NT2/D1 (cell line): ENCODE measurements at places on chromosomes 1 and 21.

- DNase-seq, result no peak
Observed at GRCh38 chr1:111471012-111471411, 2.8 kb upstream of the C1orf162 start.

DNA sequence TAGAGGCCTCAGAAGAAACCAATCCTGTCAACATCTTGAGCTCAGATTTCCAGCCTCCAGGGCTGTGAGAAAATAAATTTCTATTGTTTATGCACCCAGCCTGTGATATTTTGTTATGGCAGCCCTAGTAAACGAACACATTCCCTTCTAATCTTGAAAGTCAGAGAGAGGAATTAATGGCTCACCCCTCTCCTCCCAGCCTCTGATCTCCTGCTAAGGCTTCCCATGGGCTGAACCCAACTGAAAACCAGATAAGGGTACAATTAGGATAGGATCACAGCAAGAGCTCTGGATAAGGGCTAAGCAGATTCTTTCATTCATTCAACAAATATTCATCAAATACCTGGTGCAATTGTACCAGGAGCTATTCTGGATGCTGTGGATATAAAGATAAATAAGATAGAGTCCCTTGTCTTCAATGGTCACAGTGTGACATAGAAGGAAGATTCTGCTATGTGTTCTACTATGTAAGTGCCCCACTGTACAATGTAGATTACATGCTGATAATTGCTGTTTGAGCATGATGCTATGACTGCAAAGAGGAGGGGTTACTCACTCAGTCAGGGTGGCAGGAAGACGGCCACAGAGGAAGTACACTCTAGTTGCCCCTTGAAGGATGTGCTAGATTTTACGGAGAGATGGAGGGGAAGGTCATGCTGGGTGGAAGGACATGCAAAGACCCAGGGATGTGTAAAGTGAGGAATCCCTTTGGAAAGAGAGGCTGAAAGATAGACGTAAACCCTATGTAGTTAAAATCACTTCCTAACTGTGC, 203.3 kb upstream of the JUN start:
- no peak for DNase-seq

DNA sequence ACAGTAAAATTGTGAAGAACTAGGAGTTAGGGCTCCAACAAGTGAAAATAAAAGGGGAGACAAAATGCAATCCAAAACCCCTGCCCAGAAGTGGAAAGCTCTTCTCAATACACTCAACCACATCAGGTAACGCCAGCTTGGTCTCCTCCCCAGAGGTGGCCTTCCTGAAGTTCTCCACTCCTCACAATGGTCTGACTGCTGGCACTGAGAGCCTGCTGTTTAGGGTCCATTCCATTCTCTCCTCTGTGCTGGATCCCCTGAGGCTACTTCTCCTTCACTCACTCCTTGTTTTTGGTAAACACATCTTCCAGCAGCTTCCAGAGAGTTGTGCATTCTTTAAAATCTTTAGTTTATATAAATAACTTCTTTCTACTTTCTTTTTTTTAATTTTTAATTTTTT, 189.5 kb downstream of the KCNT2 start:
- DNase-seq, result no peak

GRCh38 chr1:46996659-46997281, 26.7 kb upstream of the CYP4X1 start:
- DNase-seq, result no peak

GRCh38 chr1:162878000-162878596, 17.1 kb upstream of the CCDC190 start:
- DNase-seq, result peak; percentile 80

DNA sequence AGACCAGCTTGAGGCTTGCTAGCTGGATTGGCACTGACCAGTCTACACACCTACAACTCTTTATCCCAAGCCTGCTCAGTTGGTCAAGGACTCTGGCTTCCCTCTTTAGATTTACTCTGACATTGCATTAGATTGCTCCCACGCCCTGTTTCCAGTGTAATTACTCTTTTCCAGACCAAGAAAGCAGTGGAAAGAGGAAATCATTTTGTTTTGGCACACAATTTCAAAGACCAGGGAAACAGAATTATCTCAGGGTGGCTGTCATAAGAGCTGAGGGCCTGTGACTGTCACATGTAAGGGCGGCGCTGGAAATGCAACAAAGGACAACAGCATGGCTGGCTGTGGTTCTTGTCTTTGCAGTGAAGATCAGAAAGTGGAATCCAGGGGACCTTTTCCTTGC, 302.7 kb downstream of the HHAT start:
- no peak for DNase-seq

DNA sequence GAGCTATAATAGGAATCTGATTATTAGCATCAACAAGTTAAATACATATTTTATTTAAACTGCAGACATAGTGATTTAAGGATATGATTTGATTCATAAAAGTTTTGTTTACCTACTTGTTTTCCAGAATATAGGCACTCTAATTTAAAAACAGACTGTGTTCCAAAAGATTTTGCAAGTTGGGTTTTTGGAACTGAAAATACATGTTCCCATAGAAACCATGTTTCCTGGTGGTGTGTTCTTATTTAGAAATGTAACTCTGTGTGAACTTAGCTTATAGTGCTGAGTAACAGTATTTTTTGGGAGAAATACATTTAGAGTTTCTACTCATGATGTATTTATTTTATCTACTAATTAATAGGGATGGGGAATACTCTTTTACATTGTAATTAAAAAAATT, 21.8 kb downstream of the USP25 start:
- DNase-seq, result no peak

DNA sequence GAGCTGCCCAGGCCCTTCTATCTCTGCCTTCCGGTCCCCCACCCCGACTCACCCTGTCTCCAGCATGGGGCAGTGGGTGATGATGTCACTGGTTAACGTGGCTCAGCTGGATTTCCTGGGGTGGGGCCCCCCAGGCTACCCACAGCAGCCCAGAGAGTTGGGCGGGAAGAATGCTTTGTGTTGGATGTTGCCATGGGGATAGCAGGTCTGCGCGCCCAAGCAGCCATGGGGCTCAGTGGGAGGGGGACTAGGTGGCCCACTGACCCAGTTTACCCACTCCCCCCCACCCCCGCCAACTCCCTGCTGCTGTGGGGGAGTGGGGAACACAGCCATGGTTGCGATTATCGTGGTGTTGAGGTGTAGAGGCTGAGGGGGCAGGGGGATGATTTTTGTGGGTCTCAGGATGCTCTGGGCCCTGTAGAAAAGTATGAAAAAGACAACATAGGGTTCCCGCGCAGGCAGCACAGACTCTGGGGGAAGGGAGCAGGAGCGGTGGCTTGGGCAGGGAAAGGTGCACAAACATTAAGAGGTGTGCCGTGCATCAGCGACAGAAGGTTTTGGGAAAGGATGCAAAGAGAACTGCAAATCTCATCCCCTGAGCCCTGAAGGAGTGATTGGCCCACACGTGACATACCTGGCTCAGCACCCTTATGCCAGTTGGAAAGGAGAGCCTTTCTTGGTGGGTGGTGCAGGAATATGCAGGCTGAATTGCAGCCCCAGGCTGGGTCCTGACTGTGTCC, 8.5 kb downstream of the CELSR2 start:
- DNase-seq, result no peak

GRCh38 chr1:218925777-218926176, 247.9 kb upstream of the LYPLAL1 start:
- DNase-seq, result no peak

- DNase-seq, result no peak
Observed at GRCh38 chr1:180309338-180309737, 79.3 kb downstream of the LHX4 start.

DNA sequence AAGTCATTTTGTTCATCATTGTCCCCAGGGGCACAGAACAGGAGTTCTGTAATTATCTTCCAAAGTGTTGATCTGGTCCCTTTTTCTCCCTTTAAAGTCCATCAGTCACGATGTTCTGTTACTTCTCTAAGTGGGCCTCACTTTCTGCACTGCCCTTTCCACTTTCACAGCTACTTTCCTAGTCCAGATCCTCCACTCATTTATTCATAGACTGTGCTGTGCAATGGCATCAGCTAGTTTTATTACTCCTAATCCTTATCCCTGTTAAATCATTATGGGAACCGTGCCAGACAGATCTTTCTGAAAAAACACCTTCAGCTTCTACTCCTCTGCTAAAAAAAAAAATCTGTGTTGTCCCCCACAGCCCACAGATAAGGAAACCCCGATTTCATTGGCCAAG, 64.0 kb upstream of the BCL10 start:
- DNase-seq, result no peak

DNA sequence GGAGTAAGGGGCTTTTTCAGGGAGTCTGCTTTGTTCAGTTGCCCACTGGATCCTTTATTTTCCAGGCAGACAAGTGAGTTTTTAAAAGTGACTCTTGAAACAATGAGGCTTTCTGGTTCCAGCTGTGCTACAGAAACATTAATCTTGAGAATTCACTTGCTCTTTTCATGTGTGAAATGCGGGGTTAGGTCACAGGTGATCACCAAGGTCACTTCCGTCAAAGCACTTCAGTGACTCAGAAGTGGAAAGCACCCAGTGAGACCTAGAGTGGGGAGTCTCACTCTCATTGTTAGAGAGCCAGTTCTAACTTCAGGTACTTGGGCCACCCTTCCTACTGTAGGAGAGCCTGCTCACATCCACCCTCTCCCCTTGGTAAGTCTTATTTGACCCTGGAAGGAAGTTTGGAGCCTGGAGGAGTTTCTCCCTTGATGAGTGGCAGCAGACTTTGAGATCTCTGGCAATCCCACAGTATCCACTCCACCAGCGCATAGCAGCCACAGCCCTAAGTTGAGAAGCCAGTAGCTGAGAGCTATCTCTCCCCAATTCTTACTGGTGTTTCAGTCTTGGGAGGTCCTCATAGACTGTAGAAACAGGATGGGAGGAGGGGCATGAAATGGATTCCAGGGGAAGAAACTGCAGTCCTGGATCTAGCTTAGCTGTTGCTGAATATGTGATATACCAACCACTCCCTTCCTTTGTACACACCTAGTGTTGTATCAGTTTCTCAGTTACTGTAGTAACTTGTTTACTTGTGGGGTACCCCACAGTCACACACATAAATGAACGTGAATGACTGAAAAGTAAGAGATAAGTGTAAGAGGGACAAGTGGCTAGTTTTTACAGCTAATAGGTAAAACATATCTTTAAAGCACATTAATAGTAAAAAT, 3.1 kb downstream of the TACSTD2 start:
- DNase-seq, result no peak

DNA sequence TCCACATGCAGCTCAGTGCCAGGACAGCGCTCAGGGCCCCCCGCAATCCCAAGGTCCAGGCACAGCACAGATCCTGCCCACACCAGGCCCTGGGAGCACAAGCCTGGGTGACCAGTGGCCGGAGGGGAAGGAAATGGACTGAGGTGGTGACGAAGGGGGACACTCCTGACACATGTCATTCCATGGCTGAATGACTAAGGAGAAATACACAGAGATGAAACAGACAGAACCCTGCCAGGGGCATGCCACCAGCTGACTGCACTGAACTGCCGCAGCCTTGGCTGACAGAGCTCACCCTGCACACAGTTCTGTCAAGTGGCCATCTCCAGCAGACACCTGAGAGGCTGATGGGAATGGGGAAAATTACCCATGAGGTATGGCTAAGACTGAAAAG, 56.1 kb downstream of the HSF2BP start:
- no peak for DNase-seq

- no peak for DNase-seq
Observed at GRCh38 chr1:116408193-116408592, 35.1 kb downstream of the ATP1A1 start.

DNA sequence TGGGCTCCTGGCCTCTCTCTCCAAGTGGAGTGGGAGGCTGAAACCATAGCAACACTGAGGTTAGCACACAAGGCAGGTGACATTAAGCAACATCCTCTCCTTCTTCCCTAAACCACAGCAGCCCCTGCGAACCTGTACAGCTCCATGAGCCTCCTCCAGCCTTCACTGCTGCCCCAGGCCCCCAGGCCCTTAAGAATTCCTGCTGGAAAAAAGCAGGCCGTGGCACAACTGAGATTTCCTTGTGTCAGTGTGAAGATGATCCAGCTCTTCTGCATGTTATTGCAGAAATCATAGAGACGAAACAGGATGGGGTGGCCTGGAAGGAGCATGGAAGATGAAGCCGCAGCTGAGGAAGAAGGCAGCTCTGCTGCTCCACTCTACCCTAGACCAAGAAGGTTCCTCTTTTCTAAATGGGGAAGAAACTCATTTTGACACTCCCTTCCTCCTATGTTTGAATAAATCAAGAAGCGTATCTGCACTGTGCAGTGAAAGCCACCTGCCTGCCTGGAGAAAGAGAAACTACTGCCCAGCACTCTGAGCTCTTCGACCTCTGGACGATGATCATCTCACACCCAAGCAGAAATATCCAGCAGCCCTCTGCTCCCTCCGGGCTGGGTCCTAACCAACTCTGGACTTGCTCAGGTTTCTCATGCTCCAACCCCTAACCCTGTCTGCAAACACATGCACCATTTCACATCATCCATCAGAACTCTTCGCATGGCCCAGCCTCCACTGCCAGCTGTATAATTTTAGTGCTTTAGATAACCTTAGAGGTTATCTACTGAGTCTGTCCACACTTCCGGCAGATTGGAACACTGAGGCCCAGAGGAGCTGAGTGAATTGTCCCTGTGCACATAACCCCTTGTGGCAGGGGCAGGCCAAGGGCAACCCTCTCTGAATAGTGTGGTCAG, 20.7 kb downstream of the SH3BP5L start:
- no peak for DNase-seq

GRCh38 chr1:169361281-169361680, 6.3 kb downstream of the NME7 start:
- no peak for DNase-seq

- no peak for DNase-seq
Observed at GRCh38 chr1:2199042-2199810, 4.7 kb upstream of the FAAP20 start.

DNA sequence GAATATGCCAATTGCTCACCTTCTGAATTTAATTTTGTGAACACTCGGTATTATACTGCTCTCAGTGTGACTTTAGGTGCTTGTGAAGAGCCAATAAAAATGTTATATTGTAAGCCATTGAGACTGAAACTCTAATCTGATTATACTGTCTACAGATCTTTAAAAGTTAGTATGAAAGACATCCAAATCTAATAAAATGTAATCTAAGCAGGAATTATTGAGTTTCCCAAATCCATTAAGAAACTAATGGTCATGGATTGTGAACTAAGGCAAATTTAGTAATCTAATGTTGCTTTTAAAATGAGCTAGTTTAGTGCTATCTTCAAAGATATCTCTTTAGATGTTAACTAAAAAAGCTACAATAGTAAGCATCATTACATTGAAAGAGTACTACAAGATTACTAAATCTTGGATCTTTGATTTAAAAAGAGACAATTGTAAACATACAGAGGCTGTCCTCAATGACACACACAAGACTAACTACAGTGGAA, 1132.4 kb upstream of the B3GALT2 start:
- no peak for DNase-seq

DNA sequence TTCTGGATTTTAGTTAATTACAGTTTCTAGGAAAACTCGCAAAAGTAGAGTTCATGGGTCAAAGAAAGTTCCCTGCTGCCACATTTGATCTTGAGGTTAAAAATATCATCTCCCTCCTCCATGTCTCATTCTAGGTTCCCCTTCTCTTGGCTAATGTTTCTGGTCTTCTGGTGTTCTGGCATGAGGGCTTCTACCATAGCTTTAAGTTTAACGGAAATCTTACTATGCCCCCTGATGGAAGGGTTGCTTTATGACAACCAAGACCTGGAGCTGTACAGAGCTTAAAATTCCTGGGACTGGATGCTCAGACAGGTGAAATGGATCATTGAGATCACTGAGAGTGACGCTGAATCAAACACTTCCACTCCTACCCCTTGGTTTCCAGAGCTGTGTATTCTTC, 1881.7 kb downstream of the MRPL39 start:
- peak; percentile 38 for DNase-seq
